ENCODE measurements at places on chromosomes 2 and 18.

DNA sequence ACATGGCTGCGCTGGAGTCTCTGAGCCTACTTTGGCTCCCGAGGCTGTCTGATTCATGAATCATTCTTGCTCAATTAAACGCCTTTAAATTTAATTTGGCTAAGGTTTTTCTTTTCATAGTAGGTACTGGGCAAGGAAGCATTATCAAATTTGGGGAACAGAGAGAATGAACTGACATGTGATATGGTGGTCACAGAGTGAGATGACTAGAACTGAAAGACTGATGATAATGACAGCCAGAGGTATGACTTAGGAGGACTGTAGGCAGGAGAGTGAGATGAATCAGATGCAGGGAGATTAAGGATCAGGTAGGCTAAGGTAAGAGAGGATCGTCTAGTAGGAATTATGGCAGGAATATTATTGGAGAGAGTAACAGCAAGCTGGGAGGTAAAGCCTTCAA, 40.9 kb upstream of the ST8SIA3 start:
- no peak for DNase-seq

DNA sequence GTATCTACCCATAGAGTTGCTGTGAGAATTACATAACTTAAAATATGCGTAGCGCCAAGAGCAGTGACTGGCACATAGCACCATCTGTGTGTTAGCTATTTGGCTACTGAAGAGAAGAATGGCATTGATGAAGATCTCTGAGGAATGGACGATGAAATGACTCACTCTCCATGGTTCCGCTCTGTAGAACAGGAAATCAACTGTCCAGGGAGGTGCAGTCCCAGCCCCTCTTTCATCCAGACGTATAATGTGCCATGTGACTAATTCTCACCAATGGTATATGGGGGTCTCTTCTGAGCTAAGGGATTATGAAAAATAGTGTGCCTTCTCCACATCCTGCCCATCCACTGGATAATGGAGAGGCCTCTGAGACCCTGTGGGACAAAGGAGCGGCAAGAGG, 254.8 kb downstream of the CYP26B1 start:
- no peak for DNase-seq

- DNase-seq: no peak
These were observed 737 bp upstream of the RNF181 start for GRCh38 chr2:85594715-85595300.

GRCh38 chr2:19051203-19051831, 307.1 kb downstream of the OSR1 start:
- no peak for DNase-seq

DNA sequence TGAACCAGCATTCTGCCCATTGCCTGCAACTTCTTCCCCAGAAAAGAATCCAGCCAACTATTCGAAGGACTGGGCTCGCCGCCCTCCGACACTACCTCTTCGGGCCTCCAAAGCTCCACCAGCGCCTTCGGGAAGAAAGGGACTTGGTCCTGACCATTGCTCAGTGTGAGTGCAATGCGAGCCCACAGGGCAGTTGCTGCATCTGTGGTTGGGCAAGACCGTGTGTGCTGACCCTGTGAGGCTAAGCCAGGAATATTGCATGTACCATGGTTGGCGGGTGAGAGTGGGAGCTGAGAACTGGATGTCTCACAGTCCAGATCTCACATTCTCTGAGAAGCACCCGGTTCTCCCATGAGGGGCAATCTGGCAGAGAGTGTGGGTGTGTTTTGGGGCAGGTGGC, 16.5 kb downstream of the ELMOD3 start:
- DNase-seq: no peak

DNA sequence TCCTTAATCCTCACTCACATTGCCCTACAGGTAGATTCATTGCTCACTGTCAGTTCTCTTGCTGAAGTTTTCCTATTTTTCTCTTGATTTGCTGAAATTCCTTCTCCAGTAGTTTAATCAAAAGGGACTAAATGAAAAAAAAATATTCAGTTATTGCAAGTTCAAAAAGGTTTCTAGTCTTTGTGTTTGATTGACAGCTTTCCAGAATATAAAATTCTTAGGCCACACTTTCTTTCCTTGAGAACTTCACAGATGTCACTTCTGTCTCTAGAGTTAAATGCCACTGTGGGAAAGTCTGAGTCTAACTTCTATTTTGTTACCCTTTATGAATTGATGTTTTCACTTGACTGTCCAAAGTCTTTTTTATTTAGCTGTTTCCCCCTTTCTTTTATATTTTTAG, 25.7 kb downstream of the RRM2 start:
- no peak for DNase-seq

DNA sequence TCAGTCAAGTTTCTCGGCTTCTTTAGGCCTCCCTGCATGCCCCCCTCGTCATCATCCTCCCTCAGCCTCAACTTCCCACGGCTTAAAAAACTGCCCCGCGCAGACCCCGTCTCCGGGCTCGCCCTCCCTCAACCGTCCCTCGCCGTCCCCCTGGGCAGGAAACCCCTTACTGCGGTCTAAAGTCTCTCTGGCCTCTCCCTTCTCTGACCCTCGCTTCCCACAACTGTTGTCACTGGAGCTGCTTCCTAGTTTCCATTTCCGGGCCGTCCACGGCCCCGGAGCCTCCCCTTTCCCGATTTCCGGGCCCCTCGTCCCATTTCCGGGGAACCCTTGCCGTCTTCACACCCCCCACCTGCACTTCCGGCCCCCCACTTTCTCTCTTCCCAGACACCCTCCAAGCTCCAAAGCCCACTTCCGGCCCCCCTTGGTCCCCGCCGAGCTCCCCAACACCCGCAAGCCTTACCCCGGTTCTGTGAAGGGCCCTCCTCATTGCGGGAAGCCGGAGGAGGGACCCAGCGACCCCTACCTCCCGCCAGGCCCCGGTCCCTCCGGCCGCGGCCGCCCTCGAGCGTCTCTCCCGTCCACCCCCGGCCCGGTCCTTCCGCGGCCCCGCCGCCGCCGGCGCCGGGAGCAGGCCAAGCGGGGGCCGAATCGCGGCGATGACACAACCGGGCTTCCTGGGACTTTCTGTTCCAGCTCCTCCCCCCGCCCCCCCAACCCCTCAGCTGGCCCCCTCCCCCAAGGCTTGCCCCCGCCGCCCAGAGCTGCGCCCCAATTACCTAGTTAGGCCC, 513 bp downstream of the TRIP12 start:
- peak; percentile 31 for DNase-seq

- no peak for DNase-seq
These were observed 267.4 kb upstream of the HNMT start for GRCh38 chr2:137696916-137697315.

DNA sequence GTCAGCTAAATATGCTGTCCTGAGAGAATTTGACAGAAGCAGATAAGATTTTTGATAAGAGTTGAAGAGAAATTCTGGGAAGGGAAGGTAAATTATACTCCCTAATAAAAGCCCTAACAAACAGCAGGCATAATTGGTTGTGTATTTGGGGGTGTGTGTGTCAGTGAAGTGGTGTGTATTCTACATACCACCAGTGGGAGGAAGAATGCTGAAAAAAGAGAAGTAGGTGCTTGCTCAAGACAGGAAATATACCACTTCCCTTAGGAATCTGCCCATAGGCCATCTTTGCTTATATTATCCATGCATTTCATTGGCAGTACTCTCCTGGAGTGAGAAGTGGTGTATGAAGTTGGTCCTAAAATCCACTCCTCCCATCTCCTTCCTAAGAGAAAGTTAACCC, 76.2 kb downstream of the FMNL2 start:
- no peak for DNase-seq

GRCh38 chr18:67650686-67651385, 134.3 kb upstream of the DSEL start:
- no peak for DNase-seq

GRCh38 chr2:205889114-205889513, 196.9 kb downstream of the INO80D start:
- no peak for DNase-seq

GRCh38 chr2:158553257-158553656, 96.5 kb downstream of the PKP4 start:
- DNase-seq: no peak

DNA sequence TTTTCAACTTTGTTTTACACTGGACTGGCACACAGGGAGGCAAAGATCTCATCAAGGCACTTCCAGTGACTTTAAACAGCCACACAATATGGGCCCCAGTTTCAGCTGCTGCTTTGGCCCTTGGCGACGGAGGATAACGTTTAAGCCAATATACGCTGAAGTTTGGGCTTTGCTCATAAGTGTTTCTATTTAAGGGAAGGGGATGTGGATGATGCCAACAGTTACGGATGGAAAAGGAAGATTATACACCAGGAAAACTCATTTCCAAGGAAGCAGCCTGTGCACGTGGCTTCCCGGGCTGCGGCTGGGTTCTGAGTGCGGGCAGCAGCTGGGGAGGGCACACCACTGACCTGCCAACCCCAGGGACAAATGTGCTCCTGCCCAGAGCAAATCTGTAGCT, 151.1 kb downstream of the SH3BP4 start:
- DNase-seq: no peak

Data from activated CD4-positive, CD25-positive, alpha-beta regulatory T cell treated with anti-CD3 and anti-CD28 coated beads, Interleukin-2, amount 50 U/mL, for 16 hours (primary cell).